ENCODE measurements at places on chromosomes 5 and 9.

DNA sequence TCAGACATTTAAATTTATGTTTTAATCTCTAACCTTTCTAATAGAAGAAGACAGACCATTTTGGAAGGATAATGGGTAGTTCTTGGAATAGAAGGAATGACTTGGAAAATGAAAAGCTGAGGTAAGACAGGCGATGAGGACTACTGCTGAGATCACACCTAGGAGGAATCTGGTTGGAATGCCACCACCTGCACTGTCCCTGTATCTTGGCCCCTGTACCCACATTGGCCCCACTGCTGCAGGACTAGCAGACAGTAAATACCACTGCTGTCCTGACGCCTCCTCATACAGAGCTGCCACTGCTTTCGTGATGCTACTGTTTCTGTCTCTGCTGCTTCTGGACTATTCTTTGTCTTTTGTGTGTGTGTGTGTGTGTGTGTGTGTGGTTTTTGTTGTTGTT lies 359.8 kb downstream of the TMEM232 start:
- DNase-seq: no peak

GRCh38 chr5:123132316-123132715 lies 43.3 kb downstream of the PRDM6 start:
- DNase-seq: no peak

- DNase-seq: peak; percentile 52
These were observed 1.4 kb upstream of the ADAMTSL2 start for GRCh38 chr9:133532937-133533668.

- no peak for DNase-seq
These were observed 15.7 kb downstream of the TTC23L start for GRCh38 chr5:34854459-34855174.
